ENCODE measurements at places on chromosomes 5 and 9.

DNA sequence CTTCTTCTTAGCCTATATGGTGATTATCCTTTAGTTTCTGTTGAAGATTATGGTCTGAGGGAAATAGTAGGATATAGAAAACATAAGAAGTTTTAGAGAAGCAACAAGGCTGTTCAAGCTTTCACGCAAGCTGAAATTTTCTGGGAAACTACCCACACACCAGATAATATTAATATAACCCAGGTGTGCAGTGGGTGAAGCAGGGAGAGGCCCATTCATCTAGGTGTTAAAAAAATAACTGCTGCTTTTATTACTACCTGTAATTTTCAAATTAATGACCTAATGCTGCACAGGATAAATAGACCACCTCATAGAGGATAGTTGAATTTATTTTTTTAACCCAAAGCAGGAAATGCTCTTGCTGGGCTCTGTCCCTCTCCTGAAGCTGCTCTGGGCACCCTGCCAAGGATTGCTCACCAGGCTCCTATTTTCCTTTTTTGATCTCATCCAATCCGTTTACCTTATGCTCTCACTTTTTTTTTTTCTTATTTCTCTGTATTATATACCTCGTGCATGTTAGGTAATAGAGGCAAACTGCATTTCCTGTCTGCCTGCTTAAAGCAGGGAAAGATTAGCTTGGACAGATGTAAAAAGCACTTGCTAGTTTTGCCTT lies 124.3 kb upstream of the SLC12A2 start:
- no peak for DNase-seq

DNA sequence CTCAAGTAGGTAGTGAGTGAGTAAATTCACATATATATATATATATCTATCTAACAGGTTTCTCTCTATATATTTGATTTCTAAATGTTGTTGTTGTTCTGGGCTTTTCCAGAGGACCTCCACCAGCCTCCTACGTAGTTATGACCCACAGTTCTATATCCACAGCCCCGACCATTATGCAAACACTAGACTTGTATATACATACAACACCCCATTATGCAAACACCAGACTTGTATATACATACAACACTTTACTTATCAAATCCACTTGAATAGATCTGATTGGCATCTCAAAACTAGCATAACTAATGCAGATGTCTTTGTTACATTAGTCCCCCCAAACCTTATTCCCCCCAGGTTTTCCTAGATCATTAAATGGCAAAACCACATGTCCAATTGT lies 108.7 kb downstream of the JAKMIP2 start:
- DNase-seq = no peak

DNA sequence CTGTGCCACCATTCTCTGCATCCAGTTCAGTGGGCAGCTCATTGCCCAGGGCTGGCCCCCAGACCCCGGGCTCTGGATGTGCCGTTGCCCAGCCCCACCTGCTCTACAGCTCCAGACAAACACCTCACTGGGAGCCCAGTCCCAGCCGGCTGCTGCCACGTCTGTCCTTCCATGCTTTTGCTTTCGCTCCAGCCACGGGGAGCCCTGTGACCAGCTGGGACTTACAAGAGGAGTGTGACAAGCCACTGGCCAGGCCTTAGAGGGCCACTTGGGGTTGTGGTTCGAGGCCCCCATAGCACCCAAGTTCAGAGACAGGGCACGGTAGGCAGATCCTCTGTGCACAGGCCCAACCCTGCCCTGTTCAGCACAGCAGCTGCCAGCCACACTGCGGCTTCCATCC lies 142.0 kb downstream of the ADAMTS2 start:
- DNase-seq = no peak

DNA sequence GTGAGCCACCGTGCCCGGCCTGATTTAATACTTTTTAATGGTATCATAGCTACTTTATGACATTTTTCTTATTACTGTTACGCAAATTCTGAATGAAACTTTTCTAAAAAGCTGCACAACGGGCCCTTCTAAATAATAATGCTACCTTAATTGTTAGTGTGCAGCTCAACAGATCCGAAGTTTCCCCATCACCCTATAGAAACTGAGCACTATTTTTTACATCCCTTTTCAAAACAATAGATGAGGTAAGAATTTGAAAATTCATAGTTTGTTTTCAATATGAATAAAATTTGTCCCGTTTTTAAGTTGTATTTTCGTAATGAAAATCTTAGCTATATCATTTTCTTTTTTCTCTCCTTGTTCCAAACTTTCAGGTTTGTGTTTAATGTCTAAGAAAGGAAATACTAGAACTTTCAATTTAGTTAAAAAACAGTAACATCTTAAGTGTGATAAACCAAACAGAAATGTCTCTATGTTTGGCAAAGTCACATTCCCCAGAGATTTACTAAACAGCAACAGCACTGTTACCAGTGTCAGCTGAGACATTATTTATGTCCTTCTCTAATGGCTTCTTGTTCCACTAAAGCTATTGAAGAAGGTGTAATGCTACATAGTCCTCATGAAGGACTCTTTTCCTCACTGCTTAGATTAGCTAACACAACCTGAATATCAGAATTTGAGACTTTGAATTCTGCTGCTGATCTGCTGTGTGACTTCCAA lies 22.9 kb downstream of the KIF2A start:
- no peak for DNase-seq

DNA sequence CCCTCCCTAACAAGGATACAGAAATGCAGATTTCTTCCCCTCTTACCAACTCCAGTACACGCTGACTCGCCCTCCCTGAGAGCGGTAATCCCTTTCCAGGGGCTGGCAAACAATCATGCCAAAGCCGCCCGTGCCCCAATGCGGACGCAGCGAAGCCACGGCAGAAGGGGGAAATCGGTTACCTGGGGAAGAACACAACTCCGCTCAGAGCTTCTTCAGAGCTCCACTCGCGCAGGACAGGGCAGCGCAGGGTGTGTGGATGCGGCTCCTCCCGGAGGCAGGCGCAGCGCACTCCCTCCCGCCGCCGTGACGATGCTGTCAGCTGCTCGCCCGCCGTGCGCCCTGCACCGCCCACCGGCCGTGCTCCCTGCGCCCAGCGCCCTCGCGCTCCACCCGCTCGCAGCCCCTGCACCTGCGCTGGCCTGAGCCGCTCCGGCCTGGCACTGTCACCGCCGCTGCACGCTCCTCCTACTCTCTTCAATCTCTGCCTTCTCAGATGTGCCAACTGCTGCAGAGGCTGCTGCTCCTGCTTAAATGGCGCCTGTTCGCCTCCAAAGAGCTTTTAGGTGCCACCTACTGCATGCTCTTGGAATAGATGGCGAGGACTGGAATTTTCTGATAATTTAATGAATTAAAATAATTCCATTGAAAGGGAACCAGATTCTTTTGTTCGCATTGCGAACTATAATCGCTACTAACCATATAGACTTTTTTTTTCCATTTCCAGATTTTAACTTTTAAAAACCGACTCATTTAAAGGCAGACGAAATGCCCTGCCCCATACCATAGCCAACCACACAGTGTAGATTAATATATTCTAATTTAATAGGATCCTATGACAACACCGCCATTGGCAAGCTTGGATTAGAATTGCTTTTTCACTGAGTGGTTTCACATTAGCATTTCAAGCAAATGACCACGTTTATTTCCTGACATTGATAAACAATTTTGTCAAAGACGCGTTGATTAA lies at the start of gene DIRAS2:
Gene DIRAS2 (minus strand): TSS at position 255 of the 970 bp plus-strand sequence. CDS start 28,997 bp downstream, outside the sequence.
- DNase-seq = peak; percentile 56

DNA sequence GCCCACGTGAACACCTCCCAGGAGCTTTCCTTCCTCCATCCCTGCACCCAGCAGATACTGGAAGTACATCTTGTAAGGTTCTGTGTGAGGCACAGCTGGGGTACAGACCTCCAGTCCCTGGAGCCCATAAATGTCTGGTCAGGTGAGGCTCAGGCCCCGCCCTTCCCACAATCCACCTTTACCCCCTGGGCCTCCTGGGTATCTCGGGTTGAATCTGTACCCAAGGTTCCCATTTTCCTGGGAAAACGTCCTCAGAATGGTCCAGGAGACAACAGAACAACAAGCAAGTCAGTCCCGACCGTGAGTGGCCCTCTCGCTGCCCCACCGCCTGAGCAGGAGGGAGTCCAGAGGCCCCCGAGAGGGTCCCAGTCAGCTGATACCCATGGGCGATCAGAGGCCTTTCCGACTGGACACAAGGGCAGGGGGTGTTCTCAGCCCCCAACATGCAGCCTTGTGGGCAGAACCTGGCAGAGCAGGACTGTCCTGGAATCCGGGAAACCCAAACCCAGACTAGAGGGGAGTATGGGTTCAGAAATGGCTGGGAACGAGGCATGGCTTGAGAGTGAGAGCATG lies 4.3 kb downstream of the SPATA31E1 start:
- DNase-seq = no peak

DNA sequence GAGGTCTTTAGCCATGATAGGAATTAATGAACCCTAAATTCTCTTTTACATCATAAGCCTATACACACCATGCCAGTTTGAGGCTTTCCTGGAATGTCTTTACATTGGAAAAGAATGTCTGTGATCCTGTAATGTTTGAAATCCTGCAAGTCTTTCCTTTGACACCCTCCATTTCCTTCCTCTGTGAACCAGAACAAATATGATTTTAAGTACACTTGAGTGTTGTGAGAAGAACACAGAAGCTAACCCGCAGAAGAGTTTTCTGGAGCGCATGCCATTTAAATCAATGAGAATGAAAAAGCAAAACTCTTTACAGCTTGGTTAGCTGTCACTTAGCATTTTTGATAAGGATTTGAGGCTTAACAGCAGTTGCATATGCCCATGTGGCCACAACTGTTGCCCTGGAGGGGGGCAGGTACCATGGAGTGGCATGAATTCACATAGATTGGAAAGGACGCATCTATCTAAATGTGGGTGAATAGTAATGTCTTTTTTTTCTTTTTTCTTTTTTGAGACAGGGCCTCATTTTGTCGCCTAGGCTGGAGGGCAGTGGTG lies 372.6 kb downstream of the KDM4C start:
- no peak for DNase-seq

DNA sequence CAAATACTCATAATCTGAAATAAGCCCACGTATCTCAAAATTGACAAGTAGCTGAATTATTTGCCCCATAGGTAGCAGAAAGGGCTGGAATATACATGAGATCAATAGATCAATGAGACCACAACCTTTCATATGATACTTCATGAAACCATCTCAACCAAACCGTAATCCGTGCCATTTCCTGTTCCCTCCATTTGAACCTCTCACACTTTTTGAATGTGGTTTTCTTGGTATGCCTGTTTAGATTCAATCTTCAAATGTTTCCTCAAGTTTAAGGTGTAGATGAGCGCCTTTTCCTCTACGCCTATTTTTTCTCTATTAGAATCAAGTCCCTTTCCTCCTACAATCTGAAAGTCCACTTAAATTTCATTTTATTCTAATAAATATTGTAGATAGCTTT lies 805.5 kb downstream of the EFNA5 start:
- DNase-seq = no peak
